ENCODE measurements at places on chromosomes 3 and 15. TPM values are rescaled to one million over a fixed set of nuclear protein-coding genes. Genes with fewer than 3 reads are reported as not detected.

The KLHL18 gene
- total RNA-seq: 18.2 TPM

The FBXO40 gene
- total RNA-seq: not detected

The CCR9 gene
- 0.03 TPM for total RNA-seq

The AADACL2 gene
- not detected for total RNA-seq

The CRELD1 gene
- total RNA-seq: 13.1 TPM

The TRH gene
- total RNA-seq: not detected

The GPR62 gene
- not detected for total RNA-seq

The FBN1 gene
- 6.0 TPM for total RNA-seq

The CATSPER2 gene
- 0.69 TPM for total RNA-seq

The CELF6 gene
- 0.12 TPM for total RNA-seq

The SLC12A8 gene
- 1.8 TPM for total RNA-seq

The OR5K2 gene
- not detected for total RNA-seq

The CCR2 gene
- total RNA-seq: not detected

The B3GNT5 gene
- 30.7 TPM for total RNA-seq

The MASP1 gene
- total RNA-seq: 0.06 TPM

The PRSS50 gene
- not detected for total RNA-seq

The LTK gene
- 0.09 TPM for total RNA-seq

The CLDN1 gene
- total RNA-seq: 19.6 TPM

The TERC gene
- not detected for total RNA-seq

The PPARG gene
- 43.6 TPM for total RNA-seq

The EPHA3 gene
- total RNA-seq: not detected

The CADPS gene
- not detected for total RNA-seq

The GOLGA6L10 gene
- 0.59 TPM for total RNA-seq

The FETUB gene
- 0.12 TPM for total RNA-seq

The UCN2 gene
- total RNA-seq: 7.9 TPM

The MAP1A gene
- total RNA-seq: 0.76 TPM
